ENCODE measurements at places on chromosomes 11 and 22.

GRCh38 chr11:130787092-130787616 lies 129.1 kb downstream of the SNX19 start:
- no peak for DNase-seq

GRCh38 chr11:94302776-94303175 lies 1.6 kb upstream of the IZUMO1R start:
- DNase-seq = no peak

GRCh38 chr11:2289859-2290258 lies 11.9 kb downstream of the C11orf21 start:
- no peak for DNase-seq

- DNase-seq = no peak
Measured at GRCh38 chr22:29936186-29936585, 53.2 kb downstream of the MTMR3 start.
